ENCODE measurements at places on chromosomes 6 and 20.

DNA sequence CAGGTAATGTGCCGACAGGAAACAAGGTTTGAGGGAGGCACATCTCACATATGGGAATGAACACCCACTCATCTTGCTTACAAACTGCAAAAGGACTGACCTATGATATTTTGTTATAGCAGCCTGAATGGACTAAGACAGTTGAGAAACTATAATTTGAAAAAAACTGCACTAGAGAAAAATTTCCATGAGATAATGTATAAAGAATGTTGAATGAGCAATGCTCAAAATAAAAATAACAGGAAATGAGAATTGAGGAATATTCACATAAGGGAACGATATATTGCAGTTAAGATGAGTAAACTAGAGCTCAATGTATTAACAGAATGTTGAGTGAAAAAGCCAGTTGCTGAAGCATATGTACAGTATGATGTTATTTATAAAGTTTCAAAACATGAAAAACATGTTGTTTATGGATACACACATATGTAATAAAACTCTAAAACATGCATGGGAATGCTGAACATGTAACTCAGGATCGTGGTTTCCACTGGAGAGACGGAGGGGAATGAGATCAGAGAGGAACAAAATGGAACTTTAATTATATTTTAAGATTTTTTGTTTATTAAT, 6.3 kb upstream of the TBC1D22B start:
- DNase-seq = no peak

GRCh38 chr6:45420083-45420908, 42.6 kb upstream of the SUPT3H start:
- no peak for DNase-seq

GRCh38 chr20:33814238-33814712, 3.1 kb downstream of the CHMP4B start:
- DNase-seq = no peak

- no peak for DNase-seq
Observed at GRCh38 chr20:10864076-10864672, 190.4 kb upstream of the JAG1 start.

GRCh38 chr6:5766260-5766659, 240.5 kb downstream of the NRN1 start:
- no peak for DNase-seq

GRCh38 chr6:24832794-24833193, 34.1 kb upstream of the ARMH2 start:
- no peak for DNase-seq

DNA sequence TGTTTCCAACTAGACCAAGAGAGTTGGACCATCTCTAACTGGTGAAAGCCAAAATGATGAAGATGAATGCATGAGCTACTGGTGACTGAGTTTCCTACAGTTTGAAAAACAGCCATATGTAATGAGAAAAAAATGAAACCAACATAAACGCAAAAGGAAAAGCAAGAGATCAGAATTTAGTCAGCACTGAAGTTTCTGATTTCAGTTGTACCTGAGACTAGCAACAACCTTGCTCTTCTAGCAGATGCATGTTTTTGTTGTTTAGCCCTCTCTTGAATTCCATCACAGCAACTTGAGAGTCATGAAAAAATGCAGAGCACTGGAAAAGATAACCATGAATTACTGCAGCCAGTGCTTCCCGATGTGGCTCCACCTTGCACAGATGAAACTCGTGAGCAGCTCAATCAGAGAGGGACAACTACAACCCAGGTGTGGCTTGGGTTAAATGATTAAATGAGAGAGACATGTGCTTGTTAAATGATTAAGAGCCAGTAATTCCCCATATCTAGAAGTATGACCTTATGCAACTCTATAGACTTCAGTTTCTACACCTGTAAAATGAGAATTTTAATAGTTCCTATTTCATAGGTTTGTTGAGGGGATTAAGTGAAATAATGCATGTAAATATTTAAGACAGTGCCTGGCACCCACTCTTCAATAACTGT, 104.8 kb downstream of the ELOVL4 start:
- no peak for DNase-seq

GRCh38 chr20:22954661-22955060, 80.5 kb upstream of the SSTR4 start:
- DNase-seq = no peak

GRCh38 chr6:1595271-1596087, 14.2 kb upstream of the FOXC1 start:
- DNase-seq = no peak

- DNase-seq = peak; percentile 73
Observed at GRCh38 chr6:24614043-24614420, 32.0 kb downstream of the KIAA0319 start.

- no peak for DNase-seq
Observed at GRCh38 chr6:37230104-37230503, 27.5 kb upstream of the TBC1D22B start.

DNA sequence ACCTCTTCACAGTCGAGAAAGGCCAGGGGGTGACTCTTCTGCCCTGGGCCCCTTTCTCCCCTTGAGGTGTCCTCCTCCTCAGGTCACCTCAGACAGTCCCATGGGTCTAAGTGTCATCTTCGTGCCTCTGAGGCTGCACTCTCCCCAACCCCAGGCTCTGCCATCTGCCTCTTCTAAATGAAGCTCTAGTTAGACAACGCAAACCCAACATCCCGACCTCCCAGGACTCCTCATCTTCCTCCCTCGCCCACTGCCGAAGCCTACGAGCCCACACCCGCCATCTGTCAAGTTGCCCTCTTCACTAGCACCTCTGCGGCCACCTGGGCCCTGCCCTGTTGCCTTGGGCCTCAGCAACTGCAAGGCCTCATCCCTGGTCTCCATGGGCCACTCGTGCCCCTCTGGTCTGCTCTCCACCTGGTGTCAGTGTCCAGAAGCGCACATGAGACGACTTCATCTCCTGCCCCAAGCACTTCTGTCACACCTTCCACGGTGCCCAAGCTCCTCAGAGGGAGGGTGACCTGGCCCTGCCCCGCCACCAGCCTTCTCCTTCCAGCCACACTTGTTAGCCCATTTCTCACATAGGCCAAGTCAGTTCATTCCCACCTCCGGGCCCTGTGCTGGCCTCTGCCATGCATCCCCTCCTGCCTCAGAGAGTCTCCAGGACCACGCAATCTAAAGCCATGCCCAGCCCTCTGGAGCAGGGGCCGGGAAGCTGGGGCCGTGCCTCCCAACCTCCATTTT, 53.8 kb downstream of the RRBP1 start:
- DNase-seq = no peak

DNA sequence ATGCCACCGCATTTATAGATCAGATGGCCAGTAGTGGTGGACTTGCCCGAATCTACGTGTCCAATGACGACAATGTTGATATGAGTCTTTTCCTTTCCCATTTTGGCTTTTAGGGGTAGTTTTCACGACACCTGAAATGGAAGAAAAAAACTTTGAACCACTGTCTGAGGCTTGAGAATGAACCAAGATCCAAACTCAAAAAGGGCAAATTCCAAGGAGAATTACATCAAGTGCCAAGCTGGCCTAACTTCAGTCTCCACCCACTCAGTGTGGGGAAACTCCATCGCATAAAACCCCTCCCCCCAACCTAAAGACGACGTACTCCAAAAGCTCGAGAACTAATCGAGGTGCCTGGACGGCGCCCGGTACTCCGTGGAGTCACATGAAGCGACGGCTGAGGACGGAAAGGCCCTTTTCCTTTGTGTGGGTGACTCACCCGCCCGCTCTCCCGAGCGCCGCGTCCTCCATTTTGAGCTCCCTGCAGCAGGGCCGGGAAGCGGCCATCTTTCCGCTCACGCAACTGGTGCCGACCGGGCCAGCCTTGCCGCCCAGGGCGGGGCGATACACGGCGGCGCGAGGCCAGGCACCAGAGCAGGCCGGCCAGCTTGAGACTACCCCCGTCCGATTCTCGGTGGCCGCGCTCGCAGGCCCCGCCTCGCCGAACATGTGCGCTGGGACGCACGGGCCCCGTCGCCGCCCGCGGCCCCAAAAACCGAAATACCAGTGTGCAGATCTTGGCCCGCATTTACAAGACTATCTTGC, 725 bp downstream of the EEF1A1 start:
- DNase-seq = no peak

DNA sequence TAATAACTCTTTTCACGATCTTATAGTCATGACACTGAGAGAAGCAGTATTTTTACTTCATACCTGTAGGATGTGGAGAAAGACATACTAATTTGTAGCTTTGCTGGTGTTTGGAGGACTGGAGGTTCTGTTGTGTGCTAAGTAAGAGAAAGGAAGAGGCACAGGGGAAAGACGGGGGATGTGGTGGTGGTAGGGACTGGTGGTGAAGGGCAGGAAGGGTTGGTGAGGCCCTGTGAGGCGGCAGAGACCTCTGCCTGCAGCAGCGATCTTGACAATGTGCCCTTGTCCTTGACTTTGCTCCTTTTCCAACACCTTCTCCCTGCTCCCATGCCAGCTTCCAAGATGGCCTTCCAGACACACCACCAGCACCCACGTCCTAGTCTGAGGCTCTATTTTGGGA, 32.6 kb upstream of the MPC1 start:
- no peak for DNase-seq

DNA sequence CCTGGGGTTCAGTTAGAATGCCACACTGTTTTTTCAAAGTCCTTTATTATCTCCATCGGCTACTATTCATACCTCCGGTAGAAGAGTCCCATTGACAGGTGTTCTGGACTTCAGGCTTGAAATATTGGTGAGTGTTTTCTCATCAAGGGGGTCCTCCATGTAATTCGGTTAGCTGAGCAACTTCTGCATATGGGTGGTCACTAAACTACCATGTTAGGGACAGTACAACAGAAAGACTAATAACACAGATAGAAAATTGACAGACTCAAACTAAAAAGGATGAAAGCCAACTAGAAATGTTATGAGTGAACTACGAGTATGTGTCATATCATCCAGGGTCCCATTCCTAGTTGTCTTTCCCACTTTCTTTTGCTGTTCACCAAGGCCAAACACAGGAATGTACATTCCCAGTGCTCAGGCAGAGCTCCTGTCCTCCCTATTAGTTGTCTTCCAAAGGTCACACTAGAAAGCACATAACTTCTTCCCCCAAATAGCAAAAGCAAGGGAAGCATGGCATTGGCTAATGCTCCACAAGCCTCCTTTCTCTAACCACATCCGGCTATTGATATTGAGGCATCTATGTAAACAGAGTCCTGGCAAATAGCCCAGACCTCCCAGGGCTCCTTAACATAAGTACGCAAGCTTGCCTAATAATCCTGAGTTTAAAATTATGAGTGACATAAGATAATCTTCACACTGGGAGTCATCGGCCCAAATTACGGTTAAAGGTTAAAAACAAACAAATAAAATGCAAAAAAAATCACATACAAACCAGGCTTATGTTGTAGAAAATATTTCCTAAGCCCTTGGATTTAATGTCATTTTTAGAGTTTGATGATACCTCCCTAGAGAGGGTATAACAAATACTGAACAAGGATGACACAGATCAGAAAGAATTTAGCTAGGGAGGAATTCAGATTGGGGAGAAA, 13.2 kb downstream of the CCN2 start:
- no peak for DNase-seq

Measured in cerebellar nuclear complex (tissue), 1 donor.